H1 (cell line): ENCODE measurements at places on chromosomes 7 and 10.

DNA sequence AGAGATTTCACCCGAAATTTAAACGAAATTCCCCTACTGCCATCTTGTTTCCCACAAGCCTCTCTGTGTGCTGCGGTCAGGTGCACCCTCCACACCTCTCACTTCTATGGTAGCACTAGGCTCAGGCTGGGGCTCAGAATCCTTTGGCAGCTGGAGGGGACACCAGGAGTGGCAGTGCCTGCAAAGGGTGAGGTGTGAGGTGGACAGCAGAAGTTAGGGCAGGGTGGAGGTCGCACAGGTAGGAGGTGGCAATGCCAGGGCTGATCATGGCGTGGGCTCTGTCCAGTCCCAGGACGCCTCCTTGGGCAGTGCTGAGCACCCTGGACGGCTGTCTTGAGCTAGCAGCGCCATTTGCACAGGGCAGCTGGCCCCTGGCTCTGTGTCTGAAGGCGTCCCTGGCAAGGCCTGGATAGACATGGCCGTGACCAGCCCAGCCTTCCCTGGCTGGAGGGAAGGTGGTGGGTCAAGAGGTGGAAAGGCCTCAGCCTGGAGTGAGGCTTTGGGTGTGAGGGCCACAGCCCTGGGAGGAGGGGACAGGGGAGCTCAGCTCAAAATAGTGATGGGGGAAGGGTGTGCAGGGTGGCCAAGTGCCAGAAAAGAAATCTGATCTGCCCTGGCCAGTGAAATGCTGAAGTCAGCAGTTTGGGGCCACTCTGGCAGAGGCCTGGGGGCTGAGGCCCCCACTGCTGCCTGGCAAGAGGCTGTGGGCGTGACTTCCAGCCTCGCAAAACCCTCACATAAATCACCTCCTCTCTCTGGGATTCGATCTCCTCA lies 40.0 kb downstream of the ZCCHC24 start:
- no peak overlapping the region for H3K27ac ChIP-seq
- no peaks in the 10 kb centered on the region; the same call in 1 of the 2 replicates for H3K27me3 ChIP-seq
- no peaks in the 10 kb centered on the region for H3K36me3 ChIP-seq
- no peak overlapping the region for H3K4me3 ChIP-seq
- DNase-seq, result no peak

DNA sequence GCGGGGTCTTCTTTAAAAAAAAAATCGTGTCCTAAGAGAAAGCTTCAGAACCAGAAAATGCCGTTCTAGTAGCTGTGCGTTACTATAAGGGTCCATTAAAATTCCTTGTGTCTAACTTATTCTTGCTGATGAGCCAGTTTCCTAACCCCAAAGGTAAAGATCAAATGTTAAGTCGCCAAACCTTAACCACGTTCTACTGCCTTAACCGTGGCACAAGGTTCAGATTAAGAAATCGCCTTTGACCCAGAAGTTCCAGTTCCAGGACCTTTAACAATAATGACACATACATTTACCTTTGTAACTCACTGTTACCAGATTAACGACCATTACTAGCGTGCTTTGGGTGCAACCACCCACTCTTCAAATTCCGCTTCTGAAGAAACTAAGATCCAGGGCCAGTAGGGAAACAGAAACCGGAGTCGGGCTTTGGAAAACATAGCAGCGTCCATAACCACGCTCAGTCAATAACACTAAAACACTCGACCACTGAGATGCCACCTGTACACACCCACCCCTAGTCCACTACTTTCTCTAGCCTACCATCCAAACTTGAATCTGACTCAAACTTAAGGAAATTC lies 620 bp downstream of the BET1 start:
- H3K4me3 ChIP-seq, result peak overlapping the region; percentile 93
- DNase-seq, result no peak
- H3K36me3 ChIP-seq, result no peaks in the 10 kb centered on the region

DNA sequence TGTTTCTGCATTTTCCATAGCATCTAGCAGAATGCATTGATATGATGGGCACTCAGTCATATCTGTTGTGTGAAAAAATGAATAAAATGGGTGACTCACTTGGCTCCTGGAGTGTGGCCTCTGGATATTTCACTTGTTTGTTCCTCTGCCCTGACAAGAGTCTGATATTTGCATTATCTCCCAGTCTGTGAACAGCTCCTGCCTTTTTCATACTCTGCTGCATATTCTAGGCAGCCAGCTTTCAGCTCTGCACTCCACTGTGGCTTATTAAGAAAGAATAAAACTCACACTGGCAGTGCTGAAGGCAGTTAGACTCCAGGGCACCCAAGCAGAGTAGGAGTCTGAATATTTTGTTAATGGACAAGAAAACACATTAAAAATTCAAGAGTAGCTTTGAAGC lies 623.9 kb downstream of the SORCS1 start:
- H3K27me3 ChIP-seq, result peaks cover 34% of the 10 kb centered on the region
- H3K27ac ChIP-seq, result no peak overlapping the region
- H3K4me3 ChIP-seq, result no peak overlapping the region

DNA sequence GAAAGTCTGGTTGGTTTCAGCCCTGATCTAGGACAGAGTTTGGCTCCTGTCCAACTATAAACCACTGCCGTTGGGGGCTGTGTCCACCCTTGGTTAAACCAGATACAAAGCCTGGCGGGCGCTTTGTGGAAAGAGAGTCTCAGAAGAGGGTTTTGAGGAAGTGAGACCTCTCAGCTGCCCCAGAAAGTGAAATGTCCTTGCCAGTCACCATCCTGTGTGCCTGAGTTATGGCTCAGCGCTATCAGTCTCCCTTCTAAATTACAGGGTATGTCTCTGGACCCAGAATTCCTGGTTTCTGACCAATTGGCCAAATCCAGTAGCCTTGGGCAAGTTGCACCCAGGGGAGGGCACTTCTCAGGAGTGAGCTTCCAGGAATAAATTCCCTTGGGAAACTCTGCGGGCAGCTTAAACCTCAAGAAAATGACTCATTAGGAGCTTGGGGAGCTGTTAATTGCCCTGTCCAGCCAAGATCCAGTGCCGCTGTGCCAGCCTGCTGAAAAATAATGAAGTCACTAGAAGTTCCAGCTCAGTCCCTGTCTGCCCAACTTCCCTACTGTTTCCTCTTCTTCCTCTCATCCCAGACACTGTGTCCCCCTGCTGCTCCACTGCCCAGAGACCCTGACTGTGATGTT lies 66.7 kb upstream of the PDZD8 start:
- no peaks in the 10 kb centered on the region for H3K27me3 ChIP-seq
- DNase-seq, result no peak
- no peak overlapping the region for H3K4me3 ChIP-seq
- H3K27ac ChIP-seq, result no peak overlapping the region
